Activated CD8-positive, alpha-beta memory T cell treated with anti-CD3 and anti-CD28 coated beads for 48 hours (primary cell): ENCODE measurements at places on chromosomes 5 and 9.

DNA sequence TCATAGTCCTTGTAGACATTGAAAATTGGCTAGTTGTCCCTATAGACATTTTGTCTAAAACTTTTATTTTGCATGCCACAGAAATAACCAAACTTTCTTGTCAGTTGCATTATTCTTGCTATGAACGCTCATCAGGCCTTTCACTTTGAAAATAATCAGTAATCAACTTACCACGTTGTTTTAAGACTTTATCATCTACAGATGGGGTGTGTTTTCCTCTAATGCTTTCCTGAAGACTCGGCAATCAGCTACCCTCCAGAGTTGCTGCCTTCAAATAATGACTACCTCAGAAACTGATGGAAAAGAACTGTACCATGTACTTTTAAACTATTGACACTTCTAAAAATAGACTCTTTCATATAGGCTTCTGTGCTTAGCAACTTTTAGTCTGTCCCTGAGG, 33.5 kb upstream of the HSPB3 start:
- no peak for DNase-seq

DNA sequence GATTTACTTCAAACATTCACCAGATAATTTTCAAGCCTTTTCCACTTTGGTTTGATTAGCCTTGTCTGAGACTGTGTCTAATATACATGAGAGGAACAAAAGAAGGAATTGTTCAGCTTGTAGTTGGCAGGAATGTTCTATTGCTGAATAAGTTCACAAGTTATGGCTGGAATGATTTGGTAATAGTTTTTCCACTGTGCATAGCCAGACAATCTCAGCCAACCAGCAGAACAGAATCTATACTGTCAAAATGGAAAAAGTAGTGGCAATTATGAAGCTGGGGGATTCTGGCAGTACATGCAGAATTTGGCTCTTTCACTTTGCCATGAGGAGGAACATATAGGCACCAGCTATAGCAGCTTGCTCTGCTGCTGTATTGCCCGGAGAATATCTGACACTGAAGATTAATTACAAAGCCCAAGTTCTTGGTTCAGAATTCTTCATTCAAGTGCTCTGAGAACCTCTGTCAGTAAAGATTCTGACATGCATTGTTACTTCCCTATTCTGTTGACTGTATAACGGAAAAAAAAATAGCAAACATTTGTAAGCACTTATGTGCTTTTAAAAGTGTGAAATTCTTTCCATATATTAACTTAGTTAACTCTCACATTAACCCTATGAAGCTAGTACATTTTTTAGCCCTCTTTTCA, 150.6 kb downstream of the PRR16 start:
- DNase-seq = no peak

GRCh38 chr9:135448663-135449100, 30.9 kb upstream of the PPP1R26 start:
- DNase-seq = no peak

DNA sequence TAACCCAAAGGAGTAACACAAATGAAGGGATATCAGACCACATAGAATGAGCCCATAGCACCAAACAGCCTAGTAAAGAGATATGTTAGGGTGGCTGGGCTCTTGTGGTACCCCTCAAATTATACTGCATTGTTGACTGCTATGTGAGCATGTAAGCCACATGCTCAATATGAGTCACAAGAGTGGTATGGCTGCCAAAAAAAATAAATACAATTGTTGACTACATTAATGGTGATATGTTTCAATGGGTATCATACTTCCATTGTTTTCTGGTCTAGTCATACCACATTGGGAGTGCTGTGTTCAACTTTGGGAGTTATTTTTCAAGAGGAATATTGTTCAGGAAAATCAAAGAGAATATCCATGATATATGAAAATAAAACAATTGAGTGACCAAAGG, 162.4 kb upstream of the PIK3R1 start:
- DNase-seq = no peak

GRCh38 chr9:129434187-129434586, 186.7 kb downstream of the C9orf50 start:
- no peak for DNase-seq

GRCh38 chr9:77847059-77847499, 184.5 kb downstream of the GNAQ start:
- no peak for DNase-seq

DNA sequence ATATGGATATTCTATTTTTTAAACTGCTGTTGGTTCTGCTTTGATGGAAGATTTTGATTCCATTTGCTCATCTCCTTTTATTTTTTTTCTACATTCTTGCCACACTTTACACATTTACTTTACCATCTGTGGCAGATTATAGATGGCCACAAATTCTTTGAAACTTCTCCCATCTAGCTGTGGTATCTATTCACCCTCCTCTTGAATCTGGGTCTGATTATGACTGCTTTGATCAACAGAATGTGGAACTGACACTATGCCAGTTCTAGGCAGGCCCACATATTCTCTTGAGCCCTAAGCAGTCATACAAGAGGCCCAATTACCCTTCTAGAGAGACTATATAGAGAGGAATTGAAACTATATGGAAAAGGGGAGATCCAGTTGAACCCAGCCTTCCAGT, 439.0 kb upstream of the PTGER4 start:
- DNase-seq = no peak

GRCh38 chr5:124404796-124405195, 341.6 kb downstream of the ZNF608 start:
- no peak for DNase-seq

DNA sequence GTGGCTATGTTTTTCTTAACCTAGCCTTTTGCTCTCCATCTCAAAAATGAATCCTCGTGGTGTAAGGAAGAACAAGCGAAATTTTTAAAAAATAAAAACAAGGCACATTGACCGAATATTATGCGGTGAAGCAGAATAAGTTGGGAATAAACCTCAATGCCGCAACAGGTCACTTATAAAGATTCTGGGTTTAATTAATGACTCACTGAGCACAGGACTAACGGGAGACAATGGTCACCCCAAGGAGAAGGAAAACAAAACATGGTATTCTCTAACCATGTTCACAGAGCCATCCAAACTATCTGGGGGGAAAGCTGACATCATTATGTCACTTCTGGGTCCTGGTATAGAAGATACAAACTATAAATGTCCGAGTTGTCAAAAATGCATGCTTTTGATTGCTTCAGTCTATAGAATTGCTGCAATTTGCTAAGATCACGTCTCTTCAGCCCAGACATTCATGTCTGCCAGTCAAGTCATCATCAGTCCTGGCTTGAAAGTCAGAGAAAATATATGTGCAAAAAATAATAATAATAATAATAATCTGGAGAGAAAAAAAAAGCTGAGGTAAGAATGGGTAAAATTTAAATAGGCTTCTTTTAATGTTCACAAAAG, 280.6 kb downstream of the NR2F1-AS1 start:
- no peak for DNase-seq

DNA sequence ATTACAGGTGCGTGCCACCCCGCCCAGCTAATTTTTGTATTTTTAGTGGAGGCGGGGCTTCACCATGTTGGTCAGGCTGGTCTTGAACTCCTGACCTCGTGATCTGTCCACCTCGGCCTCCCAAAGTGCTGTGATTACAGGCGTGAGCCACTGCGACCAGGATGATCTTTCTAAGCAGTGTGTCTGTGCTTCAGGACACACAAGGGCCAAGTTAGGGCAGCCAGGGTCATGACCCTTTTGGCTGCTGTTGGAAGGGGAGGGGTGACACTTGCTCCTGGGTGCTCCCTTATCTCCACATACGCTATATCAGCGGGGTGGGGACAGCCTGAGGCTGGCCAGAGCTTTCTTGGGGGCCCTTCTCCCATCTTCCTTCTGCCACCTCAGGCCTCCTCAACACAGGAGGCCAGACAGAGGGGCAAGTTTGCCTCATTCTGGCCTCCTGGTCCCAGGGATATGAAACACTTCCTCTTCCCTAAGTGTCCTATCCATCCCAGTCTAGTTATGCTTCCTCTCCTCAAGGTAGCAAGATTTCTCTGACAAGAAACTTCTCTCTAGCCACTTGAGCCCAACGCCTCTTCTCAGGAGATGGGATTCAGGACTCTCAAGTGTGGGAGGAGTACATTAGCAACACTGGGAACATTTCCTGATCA, 1.9 kb upstream of the ZNF79 start:
- no peak for DNase-seq

DNA sequence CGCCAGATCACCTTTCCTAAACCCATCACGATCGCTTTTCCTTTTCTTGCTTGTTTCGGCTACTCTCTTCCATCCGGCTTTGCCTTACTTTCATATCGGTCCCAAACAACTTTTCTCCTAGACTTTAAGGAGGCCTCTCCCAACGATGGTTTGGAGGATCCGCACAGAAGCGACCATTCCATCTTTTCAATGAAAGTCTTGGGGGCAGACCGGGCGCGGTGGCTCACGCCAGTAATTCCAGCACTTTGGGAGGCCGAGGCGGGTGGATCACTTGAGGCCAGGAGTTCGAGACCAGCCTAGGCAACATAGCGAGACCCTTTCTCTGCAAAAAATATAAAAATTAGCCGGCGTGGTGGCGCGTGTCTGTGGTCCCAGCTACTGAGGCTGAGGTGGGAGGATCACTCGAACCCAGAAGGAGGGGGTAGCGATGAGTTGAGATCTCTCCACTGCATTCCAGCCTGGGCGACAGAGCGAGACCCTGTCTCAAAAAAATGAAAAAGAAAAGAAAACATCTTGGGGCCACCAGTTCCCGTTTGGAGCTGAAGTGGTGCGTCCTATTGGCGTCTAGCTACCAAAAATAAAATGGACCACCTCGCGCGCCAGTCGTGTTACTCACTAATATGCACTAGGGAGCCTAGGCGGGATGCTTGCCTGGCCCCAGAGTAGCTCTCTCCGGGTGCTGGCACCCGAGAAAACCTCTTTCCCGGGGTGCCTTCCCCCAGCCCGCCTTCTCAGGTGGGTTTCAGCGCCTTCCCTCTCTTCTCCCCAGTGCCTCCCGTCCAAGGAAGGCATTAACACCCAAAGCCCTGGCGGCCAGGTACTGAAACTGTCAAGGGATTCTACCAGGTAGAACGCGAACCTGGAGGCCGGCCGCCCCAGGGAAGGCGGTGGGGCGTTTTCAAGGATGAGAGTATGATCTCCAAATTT, 800 bp upstream of the AP3B1 start:
- peak; percentile 15 for DNase-seq

DNA sequence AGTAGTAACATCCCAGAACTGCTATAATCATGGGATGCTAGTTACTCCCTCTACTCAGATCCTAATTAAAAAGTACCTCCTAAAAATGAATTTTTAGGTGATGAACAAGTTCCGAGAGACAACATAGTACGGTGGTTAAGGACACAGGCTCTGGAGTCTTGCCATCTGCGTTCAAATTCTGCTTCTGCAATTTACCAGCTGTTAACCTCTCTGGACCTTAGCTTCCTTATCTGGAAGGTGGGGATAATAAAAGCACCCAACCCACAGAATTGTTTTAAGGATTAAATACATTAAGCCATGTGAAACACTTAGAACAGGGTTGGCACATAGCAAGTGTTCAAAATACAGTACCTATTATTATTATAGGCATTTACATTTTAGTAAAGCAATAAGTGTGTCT, 77.5 kb upstream of the XPA start:
- DNase-seq = no peak

DNA sequence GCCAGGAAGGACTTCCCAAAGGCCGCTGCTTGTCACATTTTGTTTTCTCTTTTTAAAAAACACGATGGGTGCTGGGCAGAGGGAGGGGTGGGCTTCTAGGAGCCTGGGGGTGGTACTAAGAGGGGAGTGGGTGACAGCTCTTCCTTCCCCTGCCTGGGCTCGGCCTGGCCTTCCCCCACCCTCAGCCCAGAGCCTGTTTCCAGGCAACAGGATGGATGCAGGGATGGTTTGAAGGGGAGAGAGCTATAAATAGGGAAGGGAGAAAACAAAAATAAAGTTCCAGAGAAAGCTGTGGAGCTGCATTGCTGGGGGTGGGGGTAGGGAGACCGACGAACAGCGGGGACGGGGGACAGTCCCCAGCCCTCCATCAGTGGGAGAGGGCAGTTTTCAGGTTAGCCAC, 6.6 kb upstream of the GPRIN1 start:
- DNase-seq = no peak

DNA sequence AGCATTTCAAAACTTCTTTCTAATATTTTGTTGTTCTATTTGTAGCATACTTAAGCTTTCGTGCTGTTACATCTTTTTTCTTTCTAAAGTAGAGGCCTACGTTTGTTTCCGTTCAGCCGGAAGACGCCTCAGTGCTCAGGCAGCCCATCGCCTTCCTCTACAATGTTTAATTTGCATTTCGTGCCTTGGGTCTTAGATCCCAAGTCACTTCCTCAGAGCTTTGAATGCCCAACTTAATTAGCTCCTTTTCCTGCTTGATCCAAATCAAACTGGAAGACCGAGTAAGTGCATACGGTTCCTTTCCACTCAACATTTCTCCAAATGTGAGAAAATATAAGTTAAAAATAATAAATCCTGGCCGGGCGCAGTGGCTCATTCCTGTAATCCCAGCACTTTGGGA, 43.2 kb downstream of the MRPL36 start:
- DNase-seq = no peak

DNA sequence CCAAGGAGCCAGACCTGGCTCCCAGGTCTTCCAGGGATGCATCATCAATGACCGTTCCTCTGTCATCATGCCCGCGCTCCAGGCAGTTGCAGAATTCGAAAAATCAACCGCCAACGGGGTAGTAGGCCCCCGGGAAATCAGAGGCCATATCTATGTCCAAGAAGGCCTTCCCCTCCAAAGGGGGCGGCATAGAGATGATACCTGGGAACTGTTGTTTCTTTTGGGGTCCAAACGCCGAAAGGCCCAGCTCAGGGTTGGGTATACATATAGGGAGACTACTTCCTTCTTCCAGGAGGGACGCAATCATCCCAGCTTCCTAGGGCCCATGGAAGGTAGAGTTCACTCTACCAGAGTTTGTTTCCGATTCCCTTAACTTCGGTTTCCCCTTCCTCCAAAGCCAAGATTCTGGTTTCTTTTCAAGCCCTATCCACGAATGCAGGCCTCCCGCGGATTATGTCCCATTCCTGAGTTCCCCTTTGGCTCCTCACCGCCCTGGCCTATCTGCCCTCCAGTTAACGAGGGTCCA, 754 bp downstream of the DCAF12 start:
- no peak for DNase-seq

- DNase-seq = no peak
Observed at GRCh38 chr5:59712836-59713497, 180.6 kb downstream of the PDE4D start.

GRCh38 chr9:110429453-110429852, 91.8 kb upstream of the TXNDC8 start:
- no peak for DNase-seq

DNA sequence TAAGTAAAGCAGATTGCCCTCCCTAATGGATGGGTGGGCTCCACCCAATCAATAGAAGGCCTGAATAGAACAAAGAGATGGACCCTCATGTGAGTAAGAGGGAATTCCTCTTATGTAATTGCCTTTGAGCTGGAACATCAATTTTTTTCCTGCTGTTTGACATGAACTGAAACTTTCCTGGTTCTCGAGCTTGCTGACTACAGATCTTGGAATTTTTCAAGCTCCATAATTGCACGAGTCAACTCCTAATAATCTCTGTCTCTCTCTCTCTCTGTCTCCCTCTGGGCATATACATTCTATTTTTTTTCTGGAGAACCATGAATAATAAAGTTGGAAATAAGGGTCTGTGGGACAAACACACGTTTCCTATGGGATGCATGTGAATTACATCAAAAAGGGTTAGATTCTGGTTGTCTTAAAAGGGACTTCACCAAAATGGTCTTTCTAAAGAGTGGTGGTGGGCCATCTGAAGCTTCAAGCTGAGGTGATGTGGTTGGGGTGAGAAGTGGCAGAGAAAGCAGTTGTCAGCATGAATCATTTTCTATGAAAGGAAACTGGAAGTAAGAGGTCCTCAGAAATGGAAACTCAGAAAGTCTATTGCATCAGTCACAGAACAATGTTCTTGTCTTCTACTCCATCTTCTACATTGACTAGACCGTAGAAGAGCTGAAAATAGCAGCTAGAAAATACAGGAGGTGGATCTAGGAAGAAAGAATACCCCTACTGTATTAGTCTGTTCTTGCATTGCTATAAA, 47.0 kb upstream of the HOMER1 start:
- no peak for DNase-seq
